ENCODE measurements at places on chromosomes 16 and 17. TPM values are rescaled to one million over a fixed set of nuclear protein-coding genes. Genes with fewer than 3 reads are reported as not detected.

GRCh38 chr17:17351901-17352781 lies 49.0 kb downstream of the NT5M start:
- DNase-seq: peak; percentile 67

GRCh38 chr17:2071024-2071385 lies 16.1 kb downstream of the HIC1 start:
- no peak for DNase-seq

- DNase-seq: no peak
Observed at GRCh38 chr16:22323173-22323958, 26.2 kb downstream of the POLR3E start.

PIEZO1 gene
- 62.9 TPM for total RNA-seq

- DNase-seq: no peak
Observed at GRCh38 chr17:45248132-45248957, 13.5 kb downstream of the SPATA32 start.

DNA sequence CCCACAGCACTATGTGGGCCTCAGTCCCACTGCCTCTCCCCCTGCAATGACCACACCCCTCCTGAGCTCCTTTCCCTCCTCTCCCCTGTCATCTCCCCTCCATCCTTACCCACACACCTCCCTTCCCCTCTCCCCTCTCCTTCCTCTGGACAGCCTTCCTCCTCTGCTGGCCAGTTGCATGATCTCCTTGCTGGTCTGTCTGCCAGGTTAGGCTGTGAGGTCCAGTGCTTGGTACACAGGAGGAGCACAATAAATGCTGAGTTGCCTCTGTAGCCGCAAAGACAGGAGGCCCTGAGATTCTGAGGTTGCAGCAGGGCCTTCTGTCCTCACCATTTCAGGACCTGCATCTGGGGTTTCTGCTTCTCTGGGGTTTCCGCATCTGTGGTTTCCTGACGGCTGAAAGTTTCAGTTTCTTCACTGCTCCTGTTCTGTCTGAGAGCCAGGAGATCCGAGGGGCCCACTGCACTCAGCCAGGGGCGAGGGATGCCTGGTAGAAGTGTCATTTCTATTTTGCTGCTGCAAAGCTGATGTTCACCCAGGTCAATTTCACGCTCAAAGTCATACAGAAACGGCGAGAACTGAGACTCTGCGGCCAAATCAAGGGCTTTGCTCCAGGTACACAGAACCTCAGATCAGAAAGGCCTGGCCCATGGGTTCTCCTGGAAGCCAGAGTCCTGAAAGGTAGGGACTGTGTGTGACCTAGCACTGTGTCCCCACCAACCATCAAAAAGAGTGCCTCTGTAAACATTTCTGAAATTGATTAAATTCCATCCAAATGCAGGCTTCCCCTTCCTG lies 4.6 kb upstream of the SLC12A3 start:
- DNase-seq: no peak

GLTPD2 gene
- not detected for total RNA-seq
